ENCODE measurements at places on chromosomes 6 and 20.

DNA sequence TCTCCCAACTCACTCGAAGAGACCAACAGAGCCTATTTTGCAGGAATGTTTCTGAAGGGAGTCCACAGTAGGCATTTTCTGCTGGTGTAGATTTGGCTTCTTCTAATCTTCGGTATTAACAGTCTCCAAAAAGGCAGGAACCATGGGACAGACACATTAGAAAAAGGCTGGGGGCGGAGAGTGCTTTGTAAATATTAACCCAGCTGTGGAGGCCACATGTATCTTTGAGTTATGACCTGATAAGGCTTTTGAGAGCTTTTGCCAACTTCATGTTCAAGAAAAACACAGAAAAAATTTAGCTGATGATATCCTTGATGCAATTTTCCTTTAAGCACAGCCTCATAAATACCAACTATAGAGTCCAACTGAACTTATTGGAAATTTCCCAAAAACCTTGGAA is 119.4 kb upstream of the TSHZ2 start:
- DNase-seq = no peak

DNA sequence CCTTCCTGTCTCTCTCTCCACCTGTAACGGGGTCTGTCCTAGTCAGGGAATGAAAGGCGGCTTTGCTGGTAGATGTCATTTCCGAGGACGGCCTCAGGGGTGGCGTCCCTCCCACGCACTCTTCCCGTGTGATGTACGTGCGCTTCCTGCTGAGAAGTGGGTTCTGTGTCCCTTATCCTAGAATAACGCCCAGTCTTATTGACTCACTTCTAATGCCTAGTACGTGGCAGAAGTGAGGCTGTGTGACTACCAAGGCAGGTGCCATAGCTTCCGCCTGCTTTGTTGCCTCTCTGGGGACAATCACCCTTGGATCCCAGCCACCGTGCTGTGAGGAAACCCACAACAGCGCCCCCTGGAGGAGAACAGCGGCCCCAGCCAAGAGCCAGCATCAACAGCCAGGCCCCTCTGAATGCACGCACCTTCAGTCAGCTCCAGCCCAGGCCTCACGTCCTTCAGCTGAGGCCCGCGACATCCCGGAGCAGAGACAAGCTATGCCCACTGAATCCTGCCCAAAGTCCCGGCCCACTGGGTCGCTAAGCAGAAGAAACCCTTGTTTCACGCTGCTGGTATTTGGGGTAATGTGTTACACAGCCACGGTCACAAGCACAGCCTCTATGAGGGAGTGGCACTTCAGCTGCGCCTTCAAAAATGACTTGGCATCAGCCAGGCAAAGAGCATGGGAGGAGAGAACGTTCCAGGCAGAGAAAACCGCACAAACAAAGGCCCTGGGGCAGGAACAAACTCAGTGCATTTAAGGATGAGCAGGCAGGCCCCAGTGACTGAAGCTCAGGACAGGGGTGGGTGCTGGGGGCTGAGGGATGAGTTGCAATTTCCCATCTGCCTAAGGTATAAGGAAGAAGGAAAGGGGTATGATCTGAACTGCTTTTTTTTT is 224.2 kb downstream of the NFATC2 start:
- peak; percentile 10 for DNase-seq

DNA sequence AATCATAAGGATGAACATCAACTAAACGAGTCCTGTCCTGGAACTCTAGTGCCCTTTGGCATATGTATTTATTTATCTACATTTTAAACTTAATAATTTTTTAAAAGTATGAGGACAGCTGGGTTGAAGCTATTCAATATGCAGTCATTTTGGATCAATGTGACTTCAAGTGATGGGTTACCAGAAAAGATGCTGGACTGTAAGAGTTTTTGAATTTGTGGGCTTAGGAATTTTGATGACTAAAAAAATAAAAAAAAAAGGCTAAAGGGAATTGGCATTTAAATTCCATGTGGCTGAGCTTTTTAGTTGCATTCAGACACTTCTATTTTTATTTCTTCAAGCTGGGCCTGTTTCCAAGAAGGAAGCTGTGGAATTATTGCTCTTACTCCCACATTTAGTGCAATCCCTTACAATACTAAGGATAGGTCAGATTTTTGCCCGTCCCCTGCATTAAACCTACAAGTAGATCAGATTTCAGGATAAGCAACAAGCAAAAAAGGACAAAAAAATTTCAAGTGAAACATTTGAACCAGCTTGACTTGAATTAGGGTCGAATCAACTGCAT is 704.2 kb upstream of the CITED2 start:
- DNase-seq = no peak

DNA sequence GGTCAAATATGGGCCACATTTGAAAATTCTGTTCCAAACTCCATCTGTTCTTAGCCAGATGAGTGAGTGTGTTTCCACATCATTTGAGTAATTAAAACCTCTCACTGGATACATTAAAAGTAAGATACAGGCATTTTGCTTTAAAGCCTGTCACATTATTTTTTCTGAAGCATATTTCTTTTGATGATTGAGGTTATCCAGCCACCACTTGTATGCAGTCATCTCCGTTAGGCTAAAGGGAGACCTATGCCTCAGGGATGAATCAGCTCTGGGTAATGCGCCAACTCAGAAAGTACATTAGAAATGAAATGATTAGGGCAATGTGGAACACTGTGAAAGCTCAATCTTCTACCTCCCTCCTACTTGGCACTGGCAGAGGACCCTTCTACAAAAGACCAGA is 90.7 kb downstream of the SNAP25 start:
- no peak for DNase-seq

- peak; percentile 54 for DNase-seq
These were observed 256.5 kb downstream of the FARS2 start for GRCh38 chr6:5517796-5518195.

GRCh38 chr20:33680686-33681085 is 5.5 kb downstream of the E2F1 start:
- DNase-seq = no peak

- DNase-seq = no peak
These were observed 857.3 kb downstream of the FRK start for GRCh38 chr6:115203381-115203780.

- DNase-seq = peak; percentile 41
These were observed 1.0 kb downstream of the RALGAPA2 start for GRCh38 chr20:20711413-20711812.

DNA sequence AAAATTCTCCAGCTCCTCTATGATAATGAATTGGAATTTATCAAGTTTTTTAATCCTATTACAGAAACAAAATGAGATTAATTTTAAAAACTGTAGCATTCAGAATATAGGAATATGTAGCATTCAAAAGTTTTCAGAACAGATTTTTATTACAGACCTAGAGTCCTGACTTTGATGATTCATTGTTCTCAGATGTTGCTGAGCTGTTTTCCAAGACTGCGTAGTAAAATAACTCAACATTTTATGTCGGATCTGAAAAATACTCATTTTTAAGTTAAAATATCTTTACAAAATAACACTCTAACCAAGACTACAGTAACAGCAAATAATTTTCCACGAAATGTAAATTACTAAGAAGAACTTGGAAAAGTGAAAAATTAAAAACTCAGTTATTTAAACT is 67.1 kb downstream of the SYCP2 start:
- DNase-seq = no peak

DNA sequence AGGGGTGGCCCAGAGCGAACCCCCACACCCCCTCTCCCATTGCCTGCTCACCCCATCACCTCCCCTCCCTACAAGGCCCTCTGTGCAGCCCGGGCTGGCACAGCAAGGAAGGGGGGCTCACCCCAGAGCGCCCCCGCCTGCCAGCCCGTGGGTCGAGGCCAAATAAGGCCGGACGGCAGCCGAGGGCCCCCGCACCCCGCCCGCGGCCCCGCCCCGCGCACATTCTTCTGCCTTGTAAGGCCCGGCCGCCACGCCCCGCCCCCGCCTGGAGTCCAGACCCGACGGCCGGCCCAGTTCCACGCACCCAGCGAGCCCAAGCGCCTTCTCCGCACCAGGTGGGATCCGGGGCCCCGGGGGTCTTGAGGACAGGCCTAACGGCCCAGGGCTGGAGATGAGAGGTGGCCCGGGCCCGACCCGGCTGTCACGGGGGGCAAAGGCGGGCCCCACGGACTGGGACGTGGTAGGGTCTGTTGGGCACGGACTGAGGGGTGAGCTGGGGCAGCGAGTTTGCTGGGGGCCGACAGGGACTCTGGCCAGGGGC is at the start of gene MYL9:
Gene MYL9, plus strand, starts transcription at position 293 of the 541 bp plus-strand sequence. CDS start 3,366 bp downstream, outside the sequence.
- DNase-seq = peak; percentile 36

Measured in GM12865 (cell line).